Activated CD4-positive, alpha-beta memory T cell treated with anti-CD3 and anti-CD28 coated beads, Interleukin-2, amount 10 ng/mL, durations not matched to agents 7 days and 5 days (primary cell): ENCODE measurements at places on chromosomes 7 and 10. TPM values are rescaled to one million over a fixed set of nuclear protein-coding genes. Genes with fewer than 3 reads are reported as not detected.

DNA sequence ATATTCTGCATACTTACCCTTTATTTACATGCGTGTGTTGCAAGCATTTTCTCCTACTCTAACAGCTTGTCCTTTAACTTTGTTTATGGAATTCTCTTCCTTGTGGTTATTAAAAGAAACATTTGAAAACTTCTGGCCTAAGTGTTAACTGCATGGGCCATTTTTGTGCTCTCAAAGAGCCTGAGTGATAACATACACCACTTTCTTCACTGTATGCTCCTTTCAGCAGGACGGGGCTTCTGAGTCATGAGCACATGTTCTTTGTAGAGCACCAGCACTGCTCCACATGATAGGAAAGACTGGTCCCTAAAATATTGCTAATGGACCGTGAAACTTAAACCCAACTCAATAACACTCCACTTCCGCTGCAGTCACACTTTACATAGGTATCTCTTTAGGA lies 1093.6 kb upstream of the GHITM start:
- no peak for DNase-seq

The WDR86 gene
- total RNA-seq, result 1.1 TPM

GRCh38 chr7:50557099-50557498 lies 8.1 kb downstream of the DDC start:
- no peak for DNase-seq

DNA sequence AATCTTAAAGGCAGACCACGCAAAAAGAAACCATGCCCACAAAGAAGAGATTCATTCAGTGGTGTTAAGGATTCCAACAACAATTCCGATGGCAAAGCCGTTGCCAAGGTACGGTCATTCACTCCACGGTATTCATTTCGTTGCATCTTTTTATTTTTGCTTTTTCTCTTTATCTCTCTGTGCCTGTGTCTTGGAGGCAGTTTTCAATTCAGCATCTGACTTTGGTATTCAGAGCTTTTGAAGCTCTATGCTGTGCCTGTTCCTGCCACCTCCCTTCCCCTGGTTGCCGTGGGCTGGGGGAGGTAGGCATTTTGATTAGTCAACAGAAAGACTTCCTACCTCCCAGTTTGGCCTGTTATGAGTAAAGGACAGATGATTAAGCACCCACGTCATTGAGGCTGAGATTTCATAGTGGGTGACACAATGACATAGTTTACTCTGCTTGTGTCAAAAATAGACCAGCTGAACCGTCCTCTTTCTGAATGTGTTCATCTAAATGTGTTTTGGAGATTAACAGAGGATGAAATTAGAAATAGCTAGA lies 149.5 kb downstream of the ARID5B start:
- DNase-seq, result peak; percentile 86
